Right forelimb (tissue), 1 donor: ENCODE measurements at places on chromosomes 13 and 19.
A peak's percentile ranks its signal among the peaks of the same experiment; 100 is the strongest.

DNA sequence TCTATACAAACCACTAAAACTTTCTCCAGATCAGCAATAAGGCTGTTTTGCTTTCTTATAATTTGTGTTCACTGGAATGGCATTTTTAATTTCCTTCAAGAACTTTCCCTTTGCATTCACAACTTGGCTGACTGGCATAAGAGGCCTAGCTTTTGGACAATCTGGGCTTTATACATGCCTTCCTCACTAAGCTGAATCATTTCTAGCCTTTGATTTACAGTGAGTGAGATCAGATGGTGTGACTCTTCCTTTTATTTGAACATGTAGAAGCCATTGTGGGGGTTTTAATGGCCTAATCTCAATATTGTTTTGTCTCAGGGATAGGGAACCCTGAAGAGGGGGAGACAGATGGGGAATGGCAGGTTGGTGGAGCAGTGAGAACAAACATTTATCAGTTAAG, 82.7 kb downstream of the FOXO1 start:
- no peak for DNase-seq

DNA sequence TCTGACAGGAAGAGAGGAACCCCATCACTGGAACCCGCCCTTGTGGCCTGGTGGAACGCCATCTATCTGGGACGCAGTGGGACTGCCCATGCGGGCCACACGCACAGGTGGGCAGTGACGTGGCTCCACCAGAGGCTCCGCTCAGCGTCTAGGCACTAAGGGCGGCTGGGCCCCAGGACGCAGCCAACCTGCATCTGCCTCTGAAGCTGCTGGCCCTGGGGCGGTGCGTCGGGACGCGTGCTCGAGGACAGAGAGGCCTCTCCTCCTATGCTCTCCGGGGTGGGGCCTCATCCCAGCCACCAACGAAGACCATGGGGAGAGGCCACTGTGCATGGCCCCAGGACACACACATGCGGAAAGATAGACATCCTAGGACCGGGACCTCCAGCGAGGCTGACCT, 18.1 kb downstream of the IZUMO4 start:
- DNase-seq, result no peak

- DNase-seq, result no peak
Observed at GRCh38 chr13:75050419-75051046, 431.4 kb downstream of the TBC1D4 start.

- no peak for DNase-seq
Observed at GRCh38 chr13:52356327-52356726, 49.6 kb downstream of the THSD1 start.

DNA sequence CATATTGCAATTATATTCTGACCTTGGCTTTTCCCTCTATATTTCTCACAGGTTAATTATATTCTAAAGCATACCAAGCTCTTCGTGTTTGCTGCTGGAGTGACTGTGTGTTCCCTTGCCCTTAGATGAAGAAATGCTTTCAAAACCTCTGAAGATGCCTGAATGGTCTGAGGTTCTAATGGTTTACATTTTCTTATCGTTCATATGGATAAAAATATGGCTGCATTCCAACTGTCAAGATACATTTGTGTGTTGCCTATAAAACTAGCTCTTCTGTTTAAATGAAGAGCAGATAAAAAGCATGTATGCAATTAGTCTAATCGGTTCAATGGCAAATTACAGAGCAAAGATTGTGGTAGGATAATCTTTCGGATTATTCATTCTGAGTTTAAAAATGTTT, 68.4 kb upstream of the ANKRD10 start:
- no peak for DNase-seq

DNA sequence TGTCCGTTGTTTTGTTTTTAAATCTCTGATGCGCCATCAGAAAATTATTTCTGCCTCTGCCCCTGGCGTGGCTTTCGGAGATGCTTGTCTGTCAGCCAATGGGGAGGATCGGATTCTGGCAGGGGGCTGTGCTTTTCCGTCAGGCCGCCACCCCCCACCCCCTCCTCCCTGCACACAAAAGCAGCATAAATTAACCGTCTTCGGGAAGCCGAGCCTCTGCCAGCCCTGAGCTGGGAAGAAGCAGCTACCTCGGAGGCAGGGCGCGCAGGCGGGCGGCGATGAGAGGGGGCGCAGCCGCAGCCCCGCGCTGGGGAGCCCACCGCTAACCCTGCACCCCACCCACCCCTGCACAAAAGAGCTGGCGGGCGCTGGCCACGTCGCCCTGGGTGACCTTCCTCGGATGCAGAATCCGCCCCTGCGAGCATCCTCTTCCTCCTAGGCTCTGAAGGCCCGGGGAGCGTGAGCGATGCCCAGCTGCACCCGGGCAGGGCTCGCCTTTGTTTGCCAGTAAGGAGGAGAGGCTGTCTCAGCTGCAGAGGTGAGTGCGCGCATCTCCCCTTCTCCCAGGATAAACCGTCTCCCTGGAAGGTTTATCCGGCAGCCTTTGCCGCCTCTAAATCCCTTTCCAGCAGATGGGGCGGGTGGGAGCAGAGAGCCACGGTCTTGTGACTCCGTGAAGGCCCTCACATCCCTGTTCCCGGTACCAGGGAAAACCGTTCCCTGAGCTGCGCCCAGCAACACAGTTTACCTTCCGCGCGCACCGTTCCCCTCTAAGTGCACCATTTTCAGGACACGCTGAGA, at the start of gene ATCAY:
Gene ATCAY (plus strand): TSS at position 215 of the 801 bp plus-strand sequence. CDS start 5,083 bp downstream, outside the sequence.
- no peak for DNase-seq

GRCh38 chr13:46345398-46345797, 41.7 kb downstream of the RUBCNL start:
- DNase-seq, result no peak

DNA sequence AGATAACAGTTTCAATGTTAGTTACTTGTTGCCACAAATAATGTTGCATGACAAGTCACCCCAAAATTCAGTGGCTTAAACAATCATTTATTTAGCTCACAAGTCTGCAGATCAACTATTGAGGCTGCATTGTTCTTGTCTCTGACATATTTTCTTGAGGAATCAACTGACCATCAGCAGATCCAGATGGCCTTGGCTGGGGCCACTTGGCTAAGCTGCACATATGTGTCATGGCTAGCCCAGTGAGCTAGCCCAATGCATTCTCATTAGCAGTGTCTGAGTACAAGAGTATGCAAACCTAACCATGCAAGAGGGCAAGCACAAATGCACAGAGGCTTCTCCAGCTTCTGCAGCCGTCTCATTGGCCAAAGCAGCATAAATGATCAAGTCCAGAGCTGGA, 180.4 kb downstream of the DNAJC15 start:
- no peak for DNase-seq

DNA sequence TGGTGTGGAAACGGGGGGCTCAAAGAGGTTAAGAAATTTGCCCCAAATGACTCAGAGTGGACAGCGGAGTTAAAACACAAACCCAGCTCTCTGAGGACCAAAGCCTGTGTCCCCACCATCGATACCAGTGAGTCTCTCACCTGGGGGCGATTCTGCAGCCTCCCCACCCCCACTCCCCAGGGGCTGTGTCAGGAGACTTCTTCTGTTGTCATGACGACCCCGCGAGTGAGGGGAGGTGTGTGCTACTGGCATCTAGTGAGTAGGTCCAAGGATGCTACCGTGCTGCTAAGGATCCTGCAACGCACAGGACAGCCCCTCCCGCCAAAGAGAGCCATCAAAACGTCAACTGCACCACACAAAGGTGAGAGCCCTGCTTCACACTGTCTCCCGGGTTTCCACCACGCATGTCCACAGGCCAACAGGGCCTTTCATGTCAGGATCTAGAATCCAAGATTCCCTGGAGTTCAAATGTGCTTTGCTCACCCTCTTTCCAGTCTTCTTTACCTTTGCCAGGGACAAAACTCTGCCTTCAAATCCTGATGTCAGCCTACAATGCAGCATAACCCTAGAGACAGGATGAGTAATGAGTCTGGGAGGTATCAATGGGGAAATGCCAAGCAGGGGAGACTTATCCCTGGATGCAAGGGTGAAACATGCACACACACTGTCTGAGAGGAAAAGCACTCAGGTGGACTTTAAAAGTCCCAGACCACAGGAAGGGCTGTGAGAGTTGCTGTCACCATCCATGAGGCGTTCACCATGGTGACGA, 3.9 kb downstream of the RANBP3 start:
- DNase-seq, result no peak

GRCh38 chr19:38394488-38394887, 6.0 kb downstream of the SPRED3 start:
- DNase-seq, result no peak

DNA sequence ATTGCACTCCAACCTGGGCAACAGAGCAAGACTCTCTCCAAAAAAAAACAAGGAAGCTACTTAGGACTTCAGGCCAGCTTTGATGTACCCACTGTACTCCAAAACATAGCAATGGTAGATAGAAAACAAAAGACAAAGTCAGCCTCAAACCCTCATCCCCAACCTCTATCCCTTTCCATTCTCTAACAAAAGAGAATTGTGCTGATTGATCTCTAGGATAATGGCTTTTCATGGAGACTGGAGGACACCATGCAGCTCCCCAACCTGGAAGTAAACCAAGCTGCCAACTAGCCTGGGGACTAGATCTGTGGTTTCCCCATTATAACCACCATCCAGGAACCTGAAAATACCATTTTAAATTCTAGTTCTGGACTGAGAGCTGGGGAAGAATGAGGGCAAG, 4.3 kb upstream of the ZDHHC20 start:
- no peak for DNase-seq

- DNase-seq, result no peak
Observed at GRCh38 chr13:25179832-25180774, 8.0 kb upstream of the AMER2 start.

GRCh38 chr19:42424345-42424707, 2.9 kb downstream of the LIPE start:
- no peak for DNase-seq

DNA sequence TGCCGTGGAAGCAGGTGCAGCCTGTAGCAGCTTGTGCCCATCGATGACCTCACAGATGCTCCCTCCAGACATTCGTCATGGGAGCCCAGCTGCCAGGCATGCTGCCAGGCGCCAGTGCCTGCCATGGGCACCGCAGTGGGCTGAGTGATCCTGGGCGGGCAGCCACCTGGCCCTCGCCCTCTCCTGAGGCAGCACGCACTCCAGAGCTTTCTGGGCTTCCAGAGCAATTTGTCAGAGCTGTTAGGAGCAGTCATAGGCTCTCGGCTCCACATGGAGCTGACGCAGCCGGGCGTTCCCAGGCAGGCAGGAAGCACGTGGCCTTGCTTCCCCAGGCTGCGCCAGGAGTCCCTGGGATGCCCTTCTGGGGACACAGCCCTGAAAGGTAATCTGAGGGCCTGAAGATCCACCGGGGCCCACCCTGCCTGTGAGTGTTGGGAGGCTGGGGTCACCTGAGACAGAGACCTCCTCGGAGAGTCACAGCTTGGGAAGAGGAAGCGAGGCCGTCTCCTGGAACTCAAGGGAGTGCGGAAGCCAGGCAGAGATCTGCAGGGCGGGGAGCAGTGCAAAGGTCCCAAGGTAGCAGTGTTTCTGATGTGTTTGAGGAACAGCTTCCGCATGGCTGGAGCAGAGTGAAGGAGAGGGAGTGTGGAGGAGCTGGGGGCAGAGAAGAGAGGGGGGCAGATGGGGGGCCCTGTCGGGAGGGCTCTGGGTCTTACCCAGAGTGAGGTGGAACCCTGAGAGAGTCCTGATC, 50.6 kb downstream of the DPF1 start:
- DNase-seq, result peak; percentile 80

- DNase-seq, result no peak
Observed at GRCh38 chr13:89812856-89813255, 1534.6 kb upstream of the MIR17HG start.

- DNase-seq, result no peak
Observed at GRCh38 chr13:50464349-50465251, 378.9 kb downstream of the DLEU7 start.

DNA sequence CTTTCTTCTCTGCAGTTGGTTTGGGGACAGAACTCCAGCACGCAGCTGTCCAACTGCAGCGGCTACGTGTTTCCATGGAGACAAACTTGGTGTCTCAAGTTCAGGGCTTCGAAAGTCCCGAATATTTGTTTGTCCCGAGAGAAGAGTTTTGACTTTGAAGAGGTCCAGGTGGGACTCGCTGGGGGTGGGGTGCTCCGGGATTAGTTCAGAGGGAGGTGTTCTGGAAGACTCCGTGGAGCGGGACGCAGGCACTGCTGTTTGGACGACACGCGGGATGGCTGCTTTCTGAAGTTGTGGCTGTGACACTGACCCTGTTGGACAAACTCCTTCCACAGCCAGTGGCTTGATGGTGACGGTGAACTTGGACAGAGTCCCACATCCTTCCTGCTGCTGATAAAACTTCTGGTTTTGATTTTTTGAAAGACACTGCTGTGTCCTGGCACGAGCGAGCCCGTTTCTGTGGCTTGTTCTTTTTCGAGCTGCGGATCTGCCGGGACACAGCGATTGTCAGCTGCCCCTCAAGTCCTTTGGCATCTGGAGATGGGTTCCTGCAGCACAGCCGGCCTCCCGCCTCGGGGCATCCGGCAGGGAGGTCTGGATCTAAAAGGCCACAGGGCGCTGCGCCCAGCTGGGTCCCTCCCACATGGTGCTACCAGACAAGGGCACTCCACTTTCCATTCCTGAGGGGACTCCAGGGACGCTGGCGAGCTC, 15.9 kb upstream of the RANBP3 start:
- peak; percentile 61 for DNase-seq

- DNase-seq, result no peak
Observed at GRCh38 chr13:63403733-63404132, 1988.1 kb upstream of the PCDH20 start.

- DNase-seq, result no peak
Observed at GRCh38 chr13:45073809-45074208, 46.5 kb upstream of the GTF2F2 start.

GRCh38 chr13:113084094-113084942, 21.3 kb upstream of the F7 start:
- no peak for DNase-seq

GRCh38 chr13:37914781-37915391, 45.3 kb upstream of the TRPC4 start:
- DNase-seq, result no peak

DNA sequence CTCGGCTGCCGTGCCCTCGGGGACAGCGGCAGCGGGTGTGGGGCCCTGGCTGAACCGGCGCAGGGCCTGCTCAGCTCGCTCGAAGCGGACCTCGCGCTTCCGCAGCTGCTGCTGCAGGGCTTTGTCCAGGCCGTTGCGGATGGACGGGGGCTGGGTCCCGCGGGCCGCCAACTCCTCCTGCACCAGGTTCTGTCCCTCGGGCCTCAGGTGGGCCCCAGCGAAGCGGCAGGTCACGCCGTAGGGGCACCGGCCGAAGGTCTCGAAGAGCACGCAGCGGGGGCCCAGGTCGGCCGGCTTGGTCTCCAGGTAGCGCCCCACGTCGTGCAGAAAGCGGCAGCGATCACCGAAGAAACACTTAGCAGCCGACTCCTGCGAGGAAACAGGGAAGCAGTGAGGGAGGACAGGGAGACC, 1.6 kb downstream of the DUS3L start:
- no peak for DNase-seq

- no peak for DNase-seq
Observed at GRCh38 chr19:29367791-29368222, 154.9 kb upstream of the UQCRFS1 start.

GRCh38 chr13:103948426-103948825, 882.2 kb upstream of the SLC10A2 start:
- DNase-seq, result no peak
